T1000 (cell line): ENCODE measurements at places on chromosomes 3 and 15.

- no peak for DNase-seq
These were observed 42.6 kb upstream of the TMCO5A start for GRCh38 chr15:37891766-37892368.

DNA sequence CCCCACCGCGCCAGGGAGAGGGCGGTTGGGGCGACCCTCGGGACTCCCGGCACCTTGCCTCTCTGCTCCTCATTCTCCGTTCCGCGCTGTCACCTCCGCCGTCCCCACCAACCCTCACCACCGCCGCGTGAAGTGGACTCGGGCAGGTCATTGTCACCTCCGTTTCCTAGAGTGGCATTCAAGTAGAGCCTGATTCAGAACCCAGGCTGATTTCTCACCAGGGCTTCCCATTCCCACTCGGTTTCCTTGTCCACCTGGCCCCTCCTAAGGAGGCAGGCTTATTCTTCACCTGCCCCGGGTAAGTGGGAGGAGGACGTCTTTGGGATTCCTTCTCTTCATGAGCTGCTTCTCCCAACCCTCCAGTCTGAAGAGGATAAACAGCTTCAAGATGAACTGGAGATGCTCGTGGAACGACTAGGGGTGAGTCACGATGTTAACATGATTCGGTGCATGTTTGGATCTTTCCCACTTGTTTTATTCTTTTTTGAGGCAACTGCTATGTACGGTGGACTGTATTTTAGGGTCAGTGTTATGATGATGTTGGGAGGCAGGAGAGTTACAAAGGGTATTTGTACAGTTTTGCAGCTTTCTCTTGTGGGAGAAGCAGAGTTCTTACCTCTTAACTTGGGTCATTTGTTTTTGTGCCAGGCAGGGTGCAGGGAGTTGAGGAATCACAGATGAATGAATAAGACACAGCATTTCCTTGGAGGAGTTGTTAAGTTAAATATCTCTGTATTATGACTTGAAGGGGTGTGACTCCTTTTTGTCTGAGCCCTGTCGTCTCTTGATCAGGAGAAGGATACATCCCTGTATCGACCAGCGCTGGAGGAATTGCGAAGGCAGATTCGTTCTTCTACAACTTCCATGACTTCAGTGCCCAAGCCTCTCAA is 692 bp downstream of the PSMD2 start:
- no peak for DNase-seq

GRCh38 chr15:80926126-80926525 is 63.5 kb downstream of the MESD start:
- no peak for DNase-seq

- no peak for DNase-seq
These were observed 127.2 kb upstream of the IL12A start for GRCh38 chr3:159861369-159861987.

GRCh38 chr3:133037436-133037835 is 755 bp upstream of the TMEM108 start:
- no peak for DNase-seq

DNA sequence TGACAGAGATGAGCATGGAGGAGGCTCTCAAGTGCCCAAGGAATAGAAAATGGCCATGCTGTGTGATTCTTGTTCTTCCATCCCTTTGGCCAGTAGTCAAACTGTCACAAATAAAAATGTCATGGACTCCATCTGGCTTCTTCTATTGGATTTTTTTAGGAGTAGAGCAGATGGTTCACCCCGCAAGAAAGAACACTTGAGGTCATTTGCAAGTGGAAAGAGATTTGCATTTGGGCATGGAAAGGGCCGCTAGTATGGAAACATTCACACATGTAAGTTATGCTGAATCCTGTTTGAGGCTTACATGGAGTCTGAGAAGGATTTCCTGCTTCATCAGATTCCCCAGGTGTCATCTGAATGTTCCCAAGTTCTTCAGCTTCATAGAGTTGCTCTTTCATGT is 53.1 kb upstream of the CFAP161 start:
- no peak for DNase-seq

DNA sequence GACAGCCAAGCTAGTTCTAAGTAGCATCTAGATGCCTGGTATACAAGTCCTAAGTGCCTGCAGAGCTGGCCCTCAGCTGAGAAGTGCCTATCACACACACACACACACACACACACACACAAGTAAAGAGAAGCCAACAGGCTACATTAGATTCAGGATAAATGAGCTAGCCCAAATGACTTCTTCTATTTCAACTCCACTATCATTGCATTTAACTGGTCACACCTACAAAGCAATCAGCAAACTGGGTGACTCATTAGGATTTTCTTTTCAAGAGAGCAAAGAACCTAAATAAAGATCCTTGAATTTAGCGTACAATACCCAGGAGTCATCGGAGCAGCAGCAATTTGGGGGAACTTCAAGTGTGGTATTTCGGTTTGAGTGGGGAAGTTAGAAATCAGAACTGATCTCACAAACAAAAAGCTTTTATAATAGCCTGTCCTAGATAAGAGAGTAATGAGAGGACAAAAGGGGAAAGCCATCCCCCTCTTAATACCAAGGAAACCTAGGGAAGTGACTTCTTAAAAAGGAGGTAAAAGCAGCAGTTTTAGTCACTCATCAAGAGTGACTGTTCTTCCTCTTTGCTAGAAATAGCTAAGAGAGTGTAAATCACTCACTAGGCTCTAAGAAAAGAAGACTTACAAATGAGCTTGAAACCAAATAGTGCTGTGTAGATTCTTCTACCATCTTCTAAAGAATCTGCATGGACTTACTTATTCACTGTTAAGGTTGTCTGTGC is 112.7 kb downstream of the TNIK start:
- DNase-seq: no peak

DNA sequence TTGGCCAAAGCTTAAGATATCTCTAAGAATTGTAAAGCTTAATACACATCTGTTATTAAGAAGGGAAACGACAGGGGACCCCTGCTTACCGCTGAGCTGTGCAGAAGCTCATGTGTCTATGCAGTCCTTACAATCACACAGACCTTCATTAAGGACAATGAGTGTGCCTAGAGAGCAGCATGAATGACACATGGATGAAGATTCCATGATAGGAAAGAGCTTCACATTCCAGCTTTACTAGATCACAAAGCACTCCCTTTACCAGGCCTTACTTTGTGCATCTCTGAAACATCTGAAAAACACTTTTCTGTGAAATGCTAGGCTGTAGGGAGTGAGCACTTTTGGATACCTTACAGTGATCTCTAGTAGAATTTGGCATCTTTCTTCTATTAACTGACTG is 32.0 kb downstream of the RNF168 start:
- no peak for DNase-seq

DNA sequence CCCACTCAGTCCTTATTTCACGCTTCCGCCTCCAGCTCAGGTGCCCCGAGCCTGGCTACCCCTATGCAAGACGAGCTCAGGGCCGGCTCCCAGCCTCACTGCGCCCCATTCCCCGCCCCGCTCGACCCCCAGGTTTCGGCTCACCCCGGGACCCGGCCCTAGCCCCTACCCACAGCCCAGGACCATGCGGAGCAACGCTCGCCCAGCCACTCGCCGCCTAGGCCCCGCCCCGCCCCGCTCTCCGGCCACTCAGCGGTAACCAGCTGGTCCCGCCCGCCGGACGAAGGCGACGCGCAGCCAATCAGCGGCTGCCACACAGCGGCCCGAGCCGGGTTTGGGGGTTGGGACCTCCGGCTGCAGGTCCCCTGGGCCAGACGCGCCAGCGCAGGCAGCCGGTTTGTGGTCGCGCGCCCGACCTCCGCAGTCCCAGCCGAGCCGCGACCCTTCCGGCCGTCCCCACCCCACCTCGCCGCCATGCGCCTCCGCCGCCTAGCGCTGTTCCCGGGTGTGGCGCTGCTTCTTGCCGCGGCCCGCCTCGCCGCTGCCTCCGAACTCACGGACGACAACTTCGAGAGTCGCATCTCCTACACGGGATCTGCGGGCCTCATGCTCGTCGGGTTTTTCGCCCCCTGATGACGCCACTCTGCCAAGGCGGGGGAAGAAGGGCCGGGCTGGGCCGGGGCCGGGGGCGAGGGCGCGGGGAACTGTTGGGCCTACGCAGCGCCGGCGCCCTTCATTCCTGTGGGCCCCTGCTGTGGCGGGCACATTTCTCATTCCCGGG is at the start of gene CATSPER2:
Gene CATSPER2 (minus strand): TSS at position 196 of the 781 bp plus-strand sequence. CDS start 783 bp downstream, outside the sequence.
- no peak for DNase-seq

GRCh38 chr15:35720019-35720418 is 174.1 kb upstream of the DPH6 start:
- no peak for DNase-seq

GRCh38 chr15:95105229-95105628 is 873.9 kb downstream of the MCTP2 start:
- DNase-seq: no peak

DNA sequence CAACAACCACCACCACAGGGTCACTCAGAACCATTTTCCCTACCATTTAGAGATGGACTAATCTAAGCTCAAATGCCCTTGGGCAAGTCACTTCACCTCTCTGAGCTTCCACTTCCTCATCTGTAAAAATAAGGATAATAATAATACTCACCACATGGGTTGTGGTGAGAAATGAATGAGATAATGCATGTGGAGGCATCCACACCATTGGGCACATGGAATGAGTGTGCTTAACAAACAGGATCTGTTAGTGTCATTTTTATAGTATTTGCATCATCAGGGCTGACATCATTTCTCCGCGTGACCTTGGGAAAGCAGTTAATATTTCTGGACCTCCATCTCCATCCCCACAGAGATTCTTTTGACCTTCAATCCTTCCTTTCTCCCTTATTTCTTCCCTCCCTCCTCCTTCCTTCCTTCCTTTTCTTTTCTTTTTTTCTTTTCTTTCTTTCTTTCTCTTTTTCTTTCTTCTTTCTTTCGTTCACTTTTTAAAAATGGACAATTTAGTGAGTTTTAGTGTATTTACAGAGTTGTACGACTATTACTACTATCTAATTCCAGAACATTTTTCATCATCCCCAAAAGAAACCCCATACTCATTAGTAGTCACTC is 7.7 kb upstream of the RFT1 start:
- no peak for DNase-seq

DNA sequence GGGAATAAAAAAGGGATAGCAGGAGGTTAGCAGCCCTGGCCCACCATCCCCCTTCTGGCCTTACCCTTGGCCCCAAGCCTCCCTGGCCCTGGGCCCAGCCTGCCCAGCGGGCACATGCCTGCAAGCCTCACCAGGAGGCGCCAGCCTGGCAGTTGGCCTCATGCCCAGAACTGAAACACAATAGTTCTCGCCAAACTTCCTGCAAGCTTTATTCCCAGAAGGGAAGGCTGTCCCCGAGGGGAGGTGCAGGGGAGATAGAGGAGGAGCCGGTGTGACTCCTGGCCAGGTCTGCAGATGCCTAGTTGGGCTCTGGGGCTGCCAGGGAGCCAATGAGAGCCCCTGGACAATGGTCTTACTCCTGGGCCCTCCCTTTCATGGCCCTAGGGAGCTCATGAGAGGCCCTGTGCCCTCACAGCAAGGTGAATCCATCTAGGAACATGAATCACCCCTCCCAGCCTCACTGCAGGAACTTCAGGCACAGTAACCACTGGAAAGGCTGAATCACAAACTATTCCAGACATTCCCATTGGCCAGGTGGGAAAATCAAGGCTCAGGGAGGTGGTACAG is 4.0 kb downstream of the CCDC33 start:
- DNase-seq: peak; percentile 94

DNA sequence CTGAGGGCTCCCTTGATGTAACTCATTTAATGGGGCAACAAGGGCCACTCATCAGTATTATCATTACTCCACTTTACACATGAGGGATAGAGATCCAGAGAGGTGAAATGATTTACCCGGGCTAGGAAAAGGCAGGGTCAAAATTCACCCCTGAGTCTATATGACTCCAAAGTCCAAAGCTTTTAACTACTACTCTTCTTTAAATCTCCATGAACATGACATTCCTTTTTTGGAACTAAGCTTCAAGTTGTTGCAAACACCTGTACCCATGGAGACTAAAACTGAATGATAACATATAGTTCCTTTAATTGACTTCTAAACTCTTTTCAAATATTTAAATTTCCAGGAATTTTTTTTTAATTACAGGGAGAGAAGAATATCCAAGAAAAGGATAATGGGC is 292.9 kb upstream of the GADL1 start:
- DNase-seq: no peak

DNA sequence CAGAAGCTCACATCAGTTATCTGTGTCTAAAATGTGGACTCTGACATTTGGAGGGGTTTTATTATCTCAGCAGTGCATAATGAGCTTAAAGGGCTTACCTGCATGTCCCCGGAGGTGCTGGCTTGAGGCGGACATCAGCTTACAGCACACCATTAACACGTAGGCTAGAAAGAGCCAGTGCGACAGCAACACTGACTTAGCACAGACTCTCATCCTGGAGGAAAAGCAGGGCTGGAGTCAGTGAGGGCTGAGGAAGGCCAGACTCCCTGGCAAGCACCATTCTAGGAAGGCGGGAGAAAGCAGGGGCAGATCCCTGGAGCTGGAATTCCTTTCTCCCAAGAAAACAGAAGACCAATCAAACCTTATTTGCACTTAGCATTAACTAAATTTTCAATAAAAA is 51.7 kb downstream of the TAFA4 start:
- DNase-seq: no peak

DNA sequence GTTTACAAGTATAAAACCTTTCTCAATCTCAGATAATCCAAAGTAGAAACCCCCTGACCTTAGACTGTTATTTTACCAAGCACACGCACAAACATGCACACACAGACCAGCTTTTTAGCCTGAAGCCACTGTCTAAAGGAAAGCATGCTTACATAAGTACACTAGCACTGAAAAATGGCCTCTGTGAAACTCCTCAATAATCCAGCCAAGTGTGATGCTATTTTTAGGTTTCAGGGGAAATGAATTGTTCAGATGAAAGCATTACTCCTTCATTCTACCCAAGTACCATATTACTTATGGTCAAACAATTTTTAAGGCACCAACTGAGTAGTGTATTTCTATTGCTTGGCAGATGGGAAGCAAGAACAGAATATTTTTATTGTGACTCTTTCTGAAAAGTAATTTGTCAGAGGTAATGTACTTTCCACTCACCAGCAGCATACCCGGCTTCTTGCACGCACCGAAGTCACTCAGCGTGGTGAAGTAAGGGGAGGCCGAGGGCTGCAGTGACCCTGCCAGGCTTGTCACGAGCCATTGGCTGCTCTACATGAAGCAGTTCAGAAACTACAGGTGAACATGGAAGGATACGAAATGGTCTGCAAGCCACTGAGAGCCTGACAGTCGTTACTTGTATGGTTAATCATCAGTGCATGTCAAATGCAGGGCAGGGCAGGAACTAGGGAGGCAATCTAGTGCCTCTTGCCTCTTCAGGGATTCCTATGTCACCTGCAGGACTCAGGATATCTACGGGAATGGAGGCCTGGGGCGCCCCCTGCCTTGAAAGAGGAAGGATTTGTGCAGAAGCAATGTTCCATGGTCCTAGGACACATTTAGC is 106.7 kb downstream of the GABRB3 start:
- DNase-seq: no peak

GRCh38 chr3:19739504-19739903 is 194.5 kb downstream of the EFHB start:
- DNase-seq: no peak

GRCh38 chr3:25960776-25961175 is 170.9 kb downstream of the OXSM start:
- no peak for DNase-seq

- peak; percentile 12 for DNase-seq
These were observed 58.5 kb downstream of the CMSS1 start for GRCh38 chr3:99875929-99876841.
